Brain (organoid and tissue), 16 donors: ENCODE measurements at places on chromosomes 5 and 9. TPM values are rescaled to one million over a fixed set of nuclear protein-coding genes. Genes with fewer than 3 reads are reported as not detected.

The P4HA2 gene
- 8.4 TPM for polyA plus RNA-seq

The STPG3 gene
- not detected for polyA plus RNA-seq

The AMBP gene
- polyA plus RNA-seq, result not detected

The GLRA1 gene
- not detected for polyA plus RNA-seq

The CDK7 gene
- 11.5 TPM for polyA plus RNA-seq

The FOXD4L5 gene
- polyA plus RNA-seq, result not detected

The UNC5A gene
- polyA plus RNA-seq, result 50.6 TPM

The RNF183 gene
- 6.0 TPM for polyA plus RNA-seq

The MUSK gene
- polyA plus RNA-seq, result not detected

The PGM5 gene
- polyA plus RNA-seq, result 2.4 TPM

The CXXC5 gene
- polyA plus RNA-seq, result 79.7 TPM
